Hematopoietic multipotent progenitor cell (in vitro differentiated cells): ENCODE measurements at places on chromosomes 12 and 14. TPM values are rescaled to one million over a fixed set of nuclear protein-coding genes. Genes with fewer than 3 reads are reported as not detected.

Gene MYF5
- total RNA-seq: not detected

Gene PCED1B
- total RNA-seq: 0.54 TPM

Gene KDM5A
- 71.4 TPM for total RNA-seq

DNA sequence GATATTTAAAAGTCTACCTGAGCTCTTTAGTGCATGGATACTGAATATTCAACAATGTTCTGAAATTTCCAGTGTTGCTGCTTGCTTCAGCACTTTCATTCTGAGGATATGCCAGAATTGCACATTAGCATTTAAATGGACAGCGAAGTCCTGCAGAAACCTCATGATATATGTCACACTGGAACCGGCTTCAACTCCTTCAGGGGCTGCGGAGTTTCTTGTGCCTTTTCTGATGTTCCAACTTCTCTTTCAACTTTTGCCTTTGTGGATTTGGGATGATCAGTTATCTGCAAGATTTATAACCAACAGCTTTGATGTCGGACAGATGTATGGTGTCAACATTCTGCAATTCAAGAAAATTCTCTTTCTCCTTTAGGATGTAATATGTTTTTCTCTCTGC lies 142.5 kb upstream of the LMNTD1 start:
- DNase-seq: no peak
